ENCODE measurements at places on chromosomes 2 and 18.

DNA sequence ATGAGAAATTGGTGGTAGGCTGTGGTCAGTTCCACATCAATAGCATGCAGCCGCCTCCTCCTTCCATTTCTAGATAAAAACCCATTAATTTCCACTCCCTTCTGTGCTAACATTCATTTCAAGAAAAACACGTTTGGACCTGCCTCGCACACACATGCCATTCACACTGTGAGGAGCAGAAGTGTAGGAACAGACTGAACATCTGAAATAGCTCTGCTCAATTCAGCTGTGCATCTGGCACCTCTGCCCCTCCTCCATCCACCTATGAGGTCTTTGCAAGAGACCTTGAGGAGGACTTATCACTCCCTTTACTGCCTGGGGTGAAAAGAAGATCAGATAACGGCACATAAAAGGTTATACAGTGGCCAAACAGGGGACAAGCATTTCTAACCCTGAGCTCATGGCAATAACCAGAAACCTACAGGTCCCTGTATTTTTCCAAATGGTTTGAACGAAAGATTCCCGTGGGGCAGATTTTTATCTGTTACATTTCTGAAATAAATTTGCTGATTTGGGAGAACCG, 30.8 kb upstream of the LRP2 start:
- DNase-seq: no peak

DNA sequence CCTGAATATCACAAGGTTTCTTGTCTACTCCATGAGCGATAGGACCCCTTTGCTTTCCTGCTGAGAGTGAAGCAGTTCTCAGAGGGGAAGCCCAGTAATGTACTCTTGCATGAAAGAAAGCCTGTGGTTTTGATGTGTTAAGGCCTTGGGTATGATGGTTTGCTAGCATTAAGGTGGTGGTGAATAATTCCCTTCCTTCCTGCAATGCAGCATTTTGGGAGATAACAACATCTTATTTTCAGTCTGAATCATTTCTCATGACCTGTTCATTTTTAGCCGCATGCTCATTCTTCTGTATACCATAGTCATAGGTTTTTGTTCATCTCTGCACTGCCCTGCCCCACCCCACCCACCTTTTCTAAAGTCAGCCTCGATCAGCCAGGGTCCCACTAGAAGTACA, 66.2 kb downstream of the HNMT start:
- no peak for DNase-seq

GRCh38 chr18:48061781-48062570, 131.5 kb upstream of the SMAD2 start:
- no peak for DNase-seq

- no peak for DNase-seq
These were observed 251.4 kb upstream of the TCF4 start for GRCh38 chr18:55839343-55839742.

DNA sequence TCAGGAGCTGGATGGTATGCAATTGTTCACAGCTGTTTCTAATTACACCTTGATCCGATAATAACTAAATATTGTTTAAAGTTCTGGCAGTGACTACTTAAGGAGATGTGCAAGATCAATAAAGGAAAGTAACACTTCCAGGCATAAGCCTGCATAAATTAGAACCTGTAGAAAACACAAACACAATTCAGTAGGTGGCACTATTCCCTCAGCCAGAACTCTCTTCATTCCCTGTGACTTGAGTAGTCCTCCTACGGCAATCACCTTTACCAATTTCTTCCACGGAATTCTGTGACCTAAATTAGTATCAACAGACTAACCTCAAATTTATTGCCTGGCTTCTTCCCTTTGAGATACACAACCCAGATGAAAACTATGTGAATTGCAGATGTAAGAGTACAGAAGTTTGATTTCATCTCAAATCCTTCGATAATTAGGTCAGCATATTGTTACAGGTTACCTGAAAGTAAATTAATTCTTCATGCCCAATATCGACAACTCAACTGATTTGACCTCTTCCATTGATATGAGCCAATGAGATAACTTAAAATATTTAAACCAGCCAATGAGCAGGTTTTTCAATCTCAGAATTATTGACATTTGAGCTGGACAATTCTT, 137.8 kb downstream of the PID1 start:
- no peak for DNase-seq

- DNase-seq: no peak
These were observed 31.6 kb downstream of the GBX2 start for GRCh38 chr2:236136538-236136937.

GRCh38 chr2:181655519-181655918, 1.4 kb downstream of the CERKL start:
- DNase-seq: no peak

GRCh38 chr18:23239885-23240608, 104.8 kb downstream of the CABLES1 start:
- DNase-seq: no peak

GRCh38 chr2:194514281-194514680, 1142.7 kb upstream of the SLC39A10 start:
- no peak for DNase-seq

DNA sequence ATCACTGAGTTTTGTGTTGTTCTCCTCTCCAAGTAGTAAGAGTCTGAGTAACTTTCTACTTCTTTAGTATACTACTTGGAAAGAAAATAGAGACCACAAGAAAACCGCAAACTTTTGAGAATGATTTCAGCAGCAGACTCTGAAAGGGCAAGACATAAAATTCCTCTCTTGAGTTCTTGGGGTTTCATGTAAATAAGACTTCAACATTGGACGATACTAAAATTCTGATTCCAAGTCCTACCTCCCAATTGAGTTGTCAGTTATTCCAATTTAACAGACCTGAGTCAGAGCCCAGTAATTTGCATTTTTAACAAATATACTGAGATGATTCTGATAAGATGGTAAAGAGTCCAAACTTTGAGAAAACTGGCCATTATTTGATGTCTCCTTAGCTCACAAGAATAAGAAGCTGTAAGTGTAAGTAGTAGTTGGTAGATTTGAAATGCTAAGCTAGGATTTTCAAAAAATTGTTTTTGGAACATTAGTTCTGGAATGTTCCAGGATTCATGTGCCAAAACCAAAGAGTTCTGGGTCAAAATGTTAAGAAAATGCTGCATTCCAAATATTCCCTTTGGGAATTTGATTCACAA, 261.6 kb upstream of the SPOPL start:
- no peak for DNase-seq

- no peak for DNase-seq
These were observed 123.1 kb downstream of the EIPR1 start for GRCh38 chr2:3254442-3254941.

DNA sequence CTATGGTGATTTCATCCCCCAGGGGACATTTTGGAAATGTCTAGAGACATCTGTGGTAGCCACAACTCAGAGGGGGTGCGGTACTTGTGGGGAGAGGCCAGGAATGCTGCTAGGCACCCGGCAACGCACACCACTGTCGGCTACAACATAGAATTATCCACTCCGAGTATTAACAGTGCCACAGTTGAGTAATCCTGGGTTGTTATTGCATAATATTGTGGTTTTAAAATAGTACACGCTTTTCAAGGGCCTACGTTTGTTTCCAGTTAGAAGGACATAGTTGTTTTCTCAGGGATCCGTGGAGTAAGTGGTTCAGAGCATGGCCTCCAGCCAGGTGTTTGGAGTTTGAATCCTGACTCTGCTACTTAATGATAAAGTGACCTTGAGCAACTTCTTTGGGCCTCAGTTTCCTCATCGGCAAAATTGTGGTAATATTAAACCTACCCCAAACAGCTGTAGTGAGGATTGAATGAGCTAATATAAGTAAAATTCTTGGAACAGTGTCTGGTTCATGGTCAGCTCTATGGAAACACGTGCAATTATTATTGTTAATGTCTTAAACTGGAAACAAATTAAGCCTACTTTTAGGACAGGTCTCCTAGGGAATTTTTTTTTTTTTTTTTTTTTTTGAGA, 24.5 kb downstream of the CYP27A1 start:
- DNase-seq: no peak

DNA sequence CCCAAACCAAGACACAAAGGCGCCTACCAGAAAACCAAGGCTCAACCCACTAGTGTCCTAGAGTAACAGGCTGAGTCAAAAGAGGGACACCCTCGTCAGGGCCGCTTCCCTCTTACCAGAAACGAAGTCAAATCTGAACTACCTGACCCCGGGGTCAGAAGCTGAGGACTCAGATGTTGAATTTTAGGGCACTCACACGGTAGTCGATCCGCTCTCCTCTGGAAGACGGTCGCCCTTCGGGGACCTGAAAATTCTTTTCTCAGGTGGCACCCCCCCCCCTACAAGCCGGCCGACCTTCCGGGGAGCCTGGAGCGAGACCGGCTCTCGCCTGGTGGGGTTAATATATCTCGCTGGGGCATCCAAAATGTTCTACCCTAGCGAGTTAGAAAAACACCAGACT, 121.1 kb upstream of the KCNJ3 start:
- no peak for DNase-seq

- DNase-seq: no peak
These were observed 46.2 kb upstream of the CCDC141 start for GRCh38 chr2:179096090-179096489.

GRCh38 chr2:232024457-232024856, 62.9 kb downstream of the DIS3L2 start:
- DNase-seq: no peak

GRCh38 chr2:96082211-96083063, 33.9 kb downstream of the ADRA2B start:
- no peak for DNase-seq

- DNase-seq: no peak
These were observed 901.2 kb downstream of the DCC start for GRCh38 chr18:53241161-53241560.

- DNase-seq: no peak
These were observed 32.1 kb downstream of the RPRD1A start for GRCh38 chr18:36035253-36035652.

GRCh38 chr2:134436706-134437105, 182.8 kb downstream of the MGAT5 start:
- no peak for DNase-seq

DNA sequence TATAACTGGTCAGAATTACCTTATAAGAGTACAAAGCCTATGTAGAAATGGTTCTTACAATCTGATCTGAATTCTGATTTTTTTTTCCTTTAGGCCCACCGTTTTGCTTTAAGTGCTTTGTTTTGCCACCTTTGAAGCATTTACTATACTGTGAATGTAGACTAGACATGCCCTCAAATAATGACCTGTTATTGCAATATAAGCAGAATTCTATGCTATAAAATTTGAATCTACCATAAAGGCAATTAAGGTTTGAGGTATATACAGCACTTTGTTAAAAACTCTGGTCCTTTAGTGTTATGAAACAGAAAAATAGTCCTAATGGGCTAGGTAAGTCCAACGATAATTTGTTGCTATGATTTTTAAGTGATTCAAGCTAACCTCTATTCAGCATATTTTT, 86.6 kb upstream of the NOSTRIN start:
- DNase-seq: no peak

- no peak for DNase-seq
These were observed 1.3 kb downstream of the GORASP2 start for GRCh38 chr2:170930131-170930990.
